DMS53 (cell line): ENCODE measurements at places on chromosomes 5 and 9.

GRCh38 chr9:7777771-7778170 lies 21.8 kb downstream of the DMAC1 start:
- DNase-seq, result no peak

DNA sequence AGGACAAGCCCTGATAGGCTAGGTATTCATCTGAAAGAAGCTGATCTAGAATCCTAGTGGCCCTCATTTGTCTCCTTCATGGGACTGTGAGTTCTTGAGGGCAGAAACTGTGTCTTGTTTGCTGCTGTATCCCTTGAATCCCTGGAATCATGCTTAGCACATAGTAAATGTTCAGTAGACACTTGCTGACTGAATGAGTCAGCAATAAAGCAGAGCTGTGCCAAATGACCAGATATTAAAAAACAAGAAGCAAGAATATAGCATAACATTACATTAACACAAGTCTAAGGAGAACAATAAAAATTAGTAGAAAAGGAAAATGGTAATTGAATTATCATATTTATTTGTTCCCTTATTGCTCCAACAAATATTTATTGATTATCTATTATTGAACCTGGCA lies 420.5 kb downstream of the ZSWIM6 start:
- DNase-seq, result no peak

DNA sequence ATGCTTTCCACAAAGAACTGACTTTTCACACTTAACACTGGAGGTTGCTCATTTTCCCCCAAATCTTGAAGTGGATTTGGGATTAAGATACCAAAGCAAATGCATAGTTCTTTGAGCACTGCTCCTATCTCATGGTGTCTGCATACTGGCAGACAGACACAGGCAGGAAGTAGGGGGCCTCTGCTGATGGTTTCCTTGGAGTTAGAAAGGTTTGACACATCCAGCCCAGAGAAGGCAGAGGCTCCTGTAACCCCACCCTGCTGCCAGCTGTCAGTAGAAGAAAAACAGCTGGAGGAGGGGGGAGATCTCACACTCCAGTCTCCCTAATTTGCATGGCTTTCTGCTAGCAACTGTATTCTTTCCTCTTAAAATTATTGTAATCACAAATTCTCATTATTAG lies 44.1 kb downstream of the APTX start:
- no peak for DNase-seq

GRCh38 chr9:20369391-20369790 lies 252.9 kb downstream of the MLLT3 start:
- no peak for DNase-seq

DNA sequence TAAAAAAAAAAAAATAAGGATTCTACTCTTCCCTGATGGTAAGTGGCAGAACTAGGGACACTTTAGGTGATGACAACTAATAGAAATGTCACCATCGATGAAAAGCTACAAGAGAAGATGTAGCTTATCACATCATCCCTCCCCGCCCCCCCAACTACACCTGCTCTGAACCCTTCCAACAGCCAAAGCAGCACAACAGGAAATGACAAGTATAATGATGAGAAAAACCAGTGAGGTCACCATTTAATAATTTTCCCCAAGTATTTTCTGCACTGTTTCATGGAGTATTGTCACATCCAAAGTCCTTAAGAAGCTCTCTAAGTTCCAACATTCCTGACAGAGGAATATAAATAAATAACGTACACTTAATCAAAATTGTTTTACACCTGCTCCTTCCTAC lies 221.4 kb downstream of the EFNA5 start:
- DNase-seq, result peak; percentile 58

- peak; percentile 74 for DNase-seq
These were observed 69.9 kb upstream of the OR2K2 start for GRCh38 chr9:111399772-111400563.

- DNase-seq, result no peak
These were observed 141.7 kb downstream of the PCSK5 start for GRCh38 chr9:76032038-76032796.
